Muscle of back (tissue), 13 donors: ENCODE measurements at places on chromosomes 16 and 17. TPM values are rescaled to one million over a fixed set of nuclear protein-coding genes. Genes with fewer than 3 reads are reported as not detected.

C16orf46 gene
- polyA plus RNA-seq, result 0.52 TPM

- DNase-seq, result no peak
Observed at GRCh38 chr16:8402981-8403843, 187.1 kb downstream of the TMEM114 start.

GRCh38 chr17:42883802-42884558 is 16.6 kb upstream of the G6PC1 start:
- no peak for DNase-seq

GRCh38 chr17:31147507-31148202 is 52.9 kb downstream of the NF1 start:
- peak; percentile 10 for DNase-seq

RAP1GAP2 gene
- 2.6 TPM for polyA plus RNA-seq

HSF4 gene
- polyA plus RNA-seq, result 3.5 TPM

- DNase-seq, result no peak
Observed at GRCh38 chr16:49590166-49590871, 216.7 kb downstream of the C16orf78 start.

DNA sequence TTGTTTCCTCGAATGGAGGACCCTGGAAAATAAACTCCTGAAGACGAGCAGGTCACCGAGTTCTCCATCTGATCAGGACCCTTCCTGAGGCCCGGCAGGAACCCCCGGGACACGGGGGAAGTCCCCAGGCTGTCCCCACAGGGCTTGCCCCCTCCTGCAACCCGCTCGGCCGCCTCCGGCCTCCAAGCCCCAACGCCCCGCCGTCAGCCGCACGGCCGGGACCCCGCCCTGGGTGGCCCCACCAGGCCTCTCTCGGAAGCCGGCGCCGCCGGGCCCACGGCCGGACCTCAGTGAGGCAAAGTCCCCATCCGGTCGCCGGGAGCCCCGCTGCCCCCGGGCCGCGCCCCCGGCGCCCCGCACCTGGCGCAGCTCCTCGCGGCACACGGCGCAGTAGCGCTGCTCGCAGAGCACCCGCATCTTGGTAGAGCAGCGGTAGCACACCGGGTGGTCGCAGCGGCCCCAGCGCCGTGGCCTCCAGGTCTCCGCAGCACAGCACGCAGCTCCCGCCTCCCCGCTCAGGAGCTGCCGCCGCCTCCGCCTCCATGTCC is 383 bp downstream of the ZNF598 start:
- DNase-seq, result no peak

- no peak for DNase-seq
Observed at GRCh38 chr16:1941162-1942046, 1.6 kb downstream of the MSRB1 start.

DNA sequence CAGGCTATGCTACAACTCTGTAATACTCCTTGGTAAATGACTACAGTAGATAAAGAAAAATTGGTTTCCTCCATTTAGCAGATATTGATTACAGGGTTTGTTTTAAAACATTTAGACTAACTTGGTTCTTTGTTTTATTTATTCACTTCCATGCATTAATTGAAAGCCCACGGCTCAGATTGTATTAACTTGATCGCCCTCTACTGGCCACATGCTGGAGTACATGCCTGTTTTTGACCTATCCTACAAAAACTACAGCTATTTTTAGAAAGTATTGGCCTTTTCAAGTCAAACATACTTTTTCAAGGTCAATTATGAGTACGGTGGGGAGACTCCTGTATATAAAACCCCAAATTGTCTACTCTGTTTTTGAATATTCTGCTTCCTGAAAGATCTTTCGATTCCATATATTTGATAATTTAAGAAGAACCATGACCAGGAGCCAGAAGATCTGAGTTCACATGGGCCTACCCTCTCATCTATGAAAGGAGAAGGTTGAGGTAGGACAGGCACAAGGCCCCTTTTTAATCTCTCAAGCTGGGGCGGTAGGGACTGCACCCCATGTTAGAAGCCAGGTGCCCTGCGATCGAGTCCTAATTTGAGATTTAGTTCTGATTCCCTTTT is 51.8 kb downstream of the CA10 start:
- peak; percentile 49 for DNase-seq

GRCh38 chr16:86522634-86523033 is 12.3 kb downstream of the FOXF1 start:
- no peak for DNase-seq

GRCh38 chr16:81817296-81817695 is 38.2 kb downstream of the PLCG2 start:
- DNase-seq, result no peak

DNA sequence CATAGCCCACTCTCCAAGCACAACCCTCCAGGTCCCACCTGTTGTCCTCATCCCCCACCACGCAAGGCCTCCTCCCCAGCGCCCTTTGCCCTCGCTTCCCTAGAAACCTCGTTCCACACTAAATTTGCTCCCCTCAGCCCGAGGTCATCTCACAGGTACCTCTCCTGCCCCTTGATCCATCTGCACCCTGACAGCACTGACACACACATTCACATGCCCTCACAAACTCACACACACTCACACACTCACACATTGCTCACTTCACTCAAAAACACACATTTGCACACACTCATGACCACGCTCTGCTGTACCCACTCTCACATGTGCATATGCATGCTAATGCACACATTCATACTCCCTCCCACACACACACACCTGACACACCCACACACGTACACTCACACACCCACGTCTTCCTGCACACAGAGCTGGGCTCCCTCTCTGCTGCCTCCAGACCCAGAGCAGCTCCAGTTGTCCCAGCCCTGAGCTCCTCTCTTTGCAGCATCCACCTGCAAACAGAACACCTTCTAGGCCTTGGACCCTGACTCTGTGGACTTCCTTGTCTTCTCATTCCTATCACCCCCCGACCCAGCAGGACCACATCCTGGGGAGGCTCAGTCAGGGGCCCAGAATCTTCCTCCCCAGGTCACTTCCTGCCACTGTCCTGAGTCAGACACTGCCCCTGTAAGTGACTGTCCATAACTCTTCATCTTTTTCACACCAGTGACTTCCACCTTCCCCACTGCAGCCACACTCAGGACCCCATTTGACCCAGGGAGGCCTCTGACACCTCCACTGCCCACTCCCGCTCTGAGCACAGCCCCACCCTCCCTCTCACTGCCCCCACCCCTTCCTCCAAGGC is 4.9 kb downstream of the ASGR2 start:
- no peak for DNase-seq

RHBDL3 gene
- polyA plus RNA-seq, result 1.1 TPM

ATXN7L3 gene
- 45.5 TPM for polyA plus RNA-seq

DNA sequence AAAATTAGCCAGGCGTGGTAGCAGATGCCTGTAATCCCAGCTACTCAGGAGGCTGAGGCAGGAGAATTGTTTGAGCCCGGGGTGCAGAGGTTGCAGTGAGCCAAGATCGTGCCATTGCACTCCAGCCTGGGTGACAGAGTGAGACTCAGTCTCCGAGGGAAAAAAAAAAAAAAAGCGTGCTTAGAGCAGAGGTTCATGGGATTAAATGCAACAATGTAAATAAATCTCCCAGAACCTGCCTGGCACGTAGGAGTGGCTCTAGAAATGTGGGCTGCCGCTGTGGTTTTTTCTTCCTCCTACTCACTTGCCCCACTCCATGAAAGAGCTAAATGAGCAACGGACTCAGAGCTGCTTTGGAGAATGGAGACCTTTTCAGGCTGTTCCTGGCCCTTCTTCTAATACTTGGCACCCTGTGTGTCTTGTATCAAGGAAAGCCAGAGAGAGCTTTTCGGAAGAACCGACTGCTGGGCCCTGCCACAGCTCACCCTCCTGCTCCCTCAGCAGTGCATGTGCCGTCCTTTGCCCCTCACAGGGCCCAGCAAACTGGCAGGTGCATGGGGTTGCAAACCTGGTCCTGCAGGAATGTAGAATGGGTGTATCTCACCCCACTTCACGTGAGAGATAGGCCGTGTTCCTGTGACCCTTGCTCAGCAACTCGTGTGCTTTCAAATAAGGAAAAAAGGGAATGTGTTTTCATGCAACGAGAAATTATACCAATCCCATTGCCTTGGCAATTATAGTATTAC is 52.0 kb downstream of the LDHD start:
- no peak for DNase-seq

PRAC1 gene
- polyA plus RNA-seq, result not detected

GRCh38 chr16:75108792-75109731 is 7.5 kb downstream of the LDHD start:
- peak; percentile 73 for DNase-seq

C1QTNF8 gene
- polyA plus RNA-seq, result not detected

- no peak for DNase-seq
Observed at GRCh38 chr16:52758473-52758855, 211.5 kb upstream of the TOX3 start.

DNA sequence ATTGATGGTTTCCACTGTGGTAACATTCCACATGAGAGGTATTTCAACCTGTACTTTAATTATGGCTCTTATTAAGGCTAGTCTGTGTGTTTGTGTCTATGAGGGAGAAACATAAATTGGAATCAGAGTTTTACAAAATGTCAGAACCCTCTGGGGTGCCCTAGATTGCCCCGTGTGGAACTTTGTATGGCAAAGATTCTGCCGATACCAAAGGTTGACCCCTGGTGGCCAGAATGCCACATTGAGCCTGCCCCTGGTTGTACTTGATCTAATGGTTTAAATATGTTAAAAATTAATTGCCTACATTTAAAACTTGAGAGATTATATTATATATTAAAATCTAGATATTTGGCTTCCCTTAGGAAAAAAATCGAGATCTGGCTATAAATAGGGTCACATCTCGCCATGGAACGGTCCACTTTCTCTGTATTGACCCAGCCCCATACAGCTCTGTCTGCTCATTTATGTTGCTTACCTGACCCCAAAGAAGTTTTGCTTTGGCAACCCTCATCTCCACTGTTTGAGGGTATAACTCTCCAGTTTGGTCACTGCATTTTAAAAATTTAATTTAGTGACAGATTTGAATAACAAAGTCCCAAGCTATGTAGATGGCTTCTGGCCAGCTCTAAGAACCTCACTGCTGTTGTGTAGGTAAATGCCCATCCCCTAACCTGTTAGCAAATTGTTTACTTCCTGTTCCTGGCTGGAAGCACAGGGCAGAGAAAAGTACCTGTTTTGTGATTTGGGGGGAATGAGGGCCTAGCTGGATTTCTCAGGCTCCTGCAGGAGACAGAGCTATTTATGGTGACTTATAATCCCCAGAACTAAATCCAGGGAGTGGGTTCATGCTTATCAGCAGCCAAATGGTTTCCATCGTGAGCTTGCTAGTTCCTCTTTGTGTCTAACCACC is 95.0 kb downstream of the PLCG2 start:
- peak; percentile 37 for DNase-seq

- no peak for DNase-seq
Observed at GRCh38 chr17:53971361-53971760, 148.6 kb downstream of the KIF2B start.

DNA sequence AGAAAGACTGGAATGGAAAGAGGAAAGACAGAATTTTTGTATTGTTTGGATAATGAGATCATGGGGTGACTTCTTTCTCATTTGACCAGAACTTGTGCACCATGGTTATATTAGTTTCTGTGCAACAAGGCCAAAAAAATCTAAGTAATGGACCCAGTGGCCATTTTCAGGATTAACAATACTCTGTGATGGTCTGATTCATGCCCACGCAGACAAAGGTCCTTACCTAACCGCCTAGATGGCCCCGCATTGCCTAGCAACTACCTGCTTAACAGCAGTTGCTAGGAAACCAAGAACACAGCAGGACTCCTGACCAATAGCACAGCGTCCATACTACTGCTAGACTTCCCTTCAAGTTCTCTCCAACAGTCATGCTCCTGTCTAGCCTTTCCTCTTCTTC is 22.4 kb downstream of the MIS12 start:
- no peak for DNase-seq

DNA sequence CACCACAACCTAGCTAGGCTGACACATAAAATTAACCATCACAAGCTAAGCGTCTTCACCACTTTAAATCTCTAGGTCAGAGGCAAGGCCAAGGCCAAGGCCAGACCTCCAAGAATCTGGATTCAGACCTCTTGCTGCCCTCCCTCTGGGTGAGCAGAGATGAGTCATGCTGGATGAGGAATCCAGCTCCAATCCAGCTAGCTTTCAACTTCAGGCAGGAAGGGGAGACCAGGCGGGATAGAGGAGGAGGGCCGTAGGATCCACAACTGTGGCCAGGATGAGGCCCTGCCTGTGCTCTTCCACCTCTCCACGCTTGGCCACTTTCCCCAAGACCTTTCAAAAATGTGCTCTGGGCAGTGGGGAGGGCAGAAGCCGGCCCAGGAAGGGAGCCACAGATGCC is 14.7 kb downstream of the LRRC75A start:
- peak; percentile 90 for DNase-seq

DNA sequence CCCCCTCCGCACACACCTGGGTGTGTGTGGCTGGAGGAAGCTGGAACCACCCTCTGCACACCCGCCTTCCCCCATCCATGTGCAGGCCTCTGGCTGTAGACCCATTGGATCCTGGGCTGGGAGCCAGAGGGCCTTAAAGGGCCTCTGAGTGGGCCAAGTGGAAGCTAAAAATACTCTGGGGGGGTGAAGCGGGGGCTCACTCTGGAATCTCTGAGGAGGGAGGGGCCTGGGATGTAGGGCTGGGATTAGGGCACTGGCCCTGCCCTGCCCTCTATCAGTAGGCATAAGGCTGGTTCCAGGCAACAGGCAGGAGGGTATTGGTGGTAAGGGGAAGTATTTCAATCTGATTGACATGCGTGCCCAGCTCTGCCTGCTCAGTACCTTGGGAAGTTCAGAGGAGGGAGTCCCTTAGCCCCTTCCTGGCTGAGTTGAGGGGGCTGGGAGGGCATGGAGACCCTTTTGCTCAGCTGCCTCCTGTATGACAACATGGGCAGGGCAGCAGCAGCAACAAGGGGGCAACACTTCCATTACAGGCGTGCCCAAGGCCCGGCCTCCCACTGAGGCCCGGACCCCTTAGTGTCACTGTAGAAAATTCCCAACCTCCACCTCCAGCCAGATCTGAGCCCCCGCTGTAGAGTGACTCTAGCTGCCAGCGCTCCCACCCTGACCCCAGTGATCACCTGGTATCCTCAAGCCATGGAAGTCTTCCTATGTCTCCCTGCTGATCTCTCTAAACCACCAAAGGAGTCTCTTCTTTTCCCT is 5.2 kb downstream of the ITGA3 start:
- peak; percentile 91 for DNase-seq

GRCh38 chr16:27273330-27273669 is 4.7 kb upstream of the NSMCE1 start:
- DNase-seq, result no peak

HOXB2 gene
- polyA plus RNA-seq, result 12.1 TPM

- no peak for DNase-seq
Observed at GRCh38 chr17:59409336-59410048, 78.0 kb downstream of the YPEL2 start.

- no peak for DNase-seq
Observed at GRCh38 chr17:17845046-17845775, 8.4 kb upstream of the SREBF1 start.

- DNase-seq, result no peak
Observed at GRCh38 chr17:31114956-31115555, 20.3 kb downstream of the NF1 start.
